T follicular helper cell (primary cell): ENCODE measurements at places on chromosomes 7 and 10.

DNA sequence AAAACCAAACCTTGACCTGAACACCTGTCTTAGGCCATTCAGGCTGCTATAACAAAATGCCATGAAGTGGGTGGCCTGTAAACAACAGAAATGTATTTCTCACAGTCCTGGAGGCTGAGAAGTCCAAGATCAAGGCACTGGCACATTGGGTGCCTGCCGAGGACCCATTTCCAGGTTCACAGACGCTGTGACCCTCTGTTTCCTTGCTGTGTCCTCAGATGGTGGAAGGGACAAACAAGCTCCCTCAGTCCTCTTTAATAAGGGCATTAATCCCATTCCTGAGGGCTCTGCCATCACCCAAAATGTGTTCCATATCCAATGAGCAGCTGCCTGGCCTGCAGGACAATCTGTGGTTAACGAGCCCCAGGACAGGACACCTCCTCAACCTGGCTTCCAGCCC, 67.6 kb downstream of the ITGB1 start:
- DNase-seq = no peak

GRCh38 chr10:105062951-105063350, 421.9 kb downstream of the SORCS3 start:
- DNase-seq = no peak

GRCh38 chr7:1899196-1899595, 229.1 kb downstream of the ELFN1 start:
- no peak for DNase-seq

DNA sequence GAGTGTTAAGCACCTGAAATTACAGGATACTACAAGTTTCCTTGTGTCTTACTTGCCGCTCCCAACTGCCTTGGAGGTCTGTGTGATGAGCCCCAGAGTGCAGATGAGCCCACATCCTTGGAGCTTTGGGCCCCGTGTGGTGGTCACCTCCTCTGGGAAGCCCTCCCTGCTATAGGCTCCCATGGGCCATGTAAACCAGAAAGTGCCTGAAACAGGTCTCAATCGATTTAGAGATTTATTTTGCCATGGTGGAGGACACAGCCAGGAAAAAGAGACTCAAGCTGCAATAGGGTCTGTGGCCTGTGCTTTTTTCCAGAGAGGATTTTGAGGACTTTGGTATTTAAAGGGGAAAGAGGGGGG, 89.4 kb upstream of the KCTD7 start:
- no peak for DNase-seq

DNA sequence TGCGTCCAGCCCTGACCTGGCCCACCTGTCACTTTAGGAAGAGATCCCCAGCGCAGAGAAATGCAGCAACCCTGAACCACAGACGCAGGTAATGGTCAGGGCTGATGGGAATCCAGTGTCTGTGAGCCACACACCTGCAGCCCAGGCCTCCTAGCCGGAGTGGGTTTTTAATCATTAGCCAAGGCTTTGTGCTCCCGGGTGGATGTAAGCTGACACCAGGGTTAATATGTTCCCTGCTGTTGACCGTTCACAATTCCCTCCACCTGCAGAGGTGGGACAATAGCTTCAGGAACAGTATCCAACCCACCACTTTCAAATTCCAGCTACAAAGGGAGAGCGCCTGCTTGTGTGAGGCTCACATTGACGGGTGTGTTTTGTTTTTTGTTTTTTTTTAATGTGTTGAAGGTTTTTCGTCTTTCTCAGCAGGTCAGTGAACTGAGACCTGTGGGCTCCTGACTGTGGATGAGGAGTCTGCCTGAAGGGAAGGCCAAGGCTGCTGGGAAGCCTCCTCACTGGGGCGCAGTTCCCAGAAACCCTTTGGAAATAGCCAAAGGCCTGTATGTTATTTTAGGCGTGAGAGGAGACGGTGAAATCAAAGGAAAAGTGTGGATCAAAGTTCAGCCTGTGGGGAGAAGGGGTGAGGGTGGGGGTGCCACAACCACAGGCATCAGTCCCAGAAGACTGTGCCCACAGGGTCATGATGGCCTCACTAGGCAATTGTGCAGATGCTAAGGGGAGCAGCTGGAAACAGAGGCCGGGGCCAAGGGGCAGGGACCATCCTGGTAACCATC, 111.1 kb downstream of the TNS3 start:
- no peak for DNase-seq

- no peak for DNase-seq
These were observed 10.9 kb downstream of the POR start for GRCh38 chr7:75925717-75926435.

DNA sequence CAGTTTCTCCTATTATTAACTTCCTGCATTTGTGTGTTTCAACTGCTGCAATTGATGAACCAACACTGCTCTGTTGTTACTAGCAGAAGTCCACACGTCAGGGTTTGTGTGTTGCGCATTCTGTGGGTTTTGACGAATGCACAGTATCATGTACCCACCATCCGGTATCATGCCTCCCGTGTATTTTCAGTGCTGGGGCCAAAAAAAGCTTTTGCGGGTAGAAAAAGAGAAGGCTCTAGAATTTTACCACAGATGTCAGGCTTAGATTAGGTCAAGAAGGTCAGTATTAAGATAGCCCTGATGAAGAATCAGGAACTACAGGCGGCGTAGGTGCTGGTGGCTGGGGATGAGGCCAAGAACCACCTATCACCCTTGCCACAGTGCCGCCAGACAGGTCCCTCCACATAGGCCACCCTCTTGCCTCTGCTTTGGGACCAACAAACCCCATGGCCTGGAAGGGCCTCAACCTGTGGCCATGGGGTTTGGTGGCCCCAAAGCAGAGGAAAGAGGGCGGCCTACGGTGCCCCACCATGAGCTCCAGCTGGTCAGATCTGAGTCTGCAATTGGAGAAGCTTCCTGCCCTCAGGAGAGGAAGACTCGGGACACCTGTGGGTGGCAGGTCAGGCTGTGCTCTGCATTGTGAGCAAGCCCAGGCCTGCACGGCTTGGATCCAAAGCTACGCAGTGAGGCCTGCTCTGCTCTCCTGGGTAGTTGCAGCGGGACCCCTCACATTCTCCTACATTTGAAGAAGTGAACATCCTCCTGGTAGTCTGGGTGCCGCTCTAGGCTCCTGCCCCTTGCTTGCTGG, 71.9 kb downstream of the MKI67 start:
- DNase-seq = no peak

DNA sequence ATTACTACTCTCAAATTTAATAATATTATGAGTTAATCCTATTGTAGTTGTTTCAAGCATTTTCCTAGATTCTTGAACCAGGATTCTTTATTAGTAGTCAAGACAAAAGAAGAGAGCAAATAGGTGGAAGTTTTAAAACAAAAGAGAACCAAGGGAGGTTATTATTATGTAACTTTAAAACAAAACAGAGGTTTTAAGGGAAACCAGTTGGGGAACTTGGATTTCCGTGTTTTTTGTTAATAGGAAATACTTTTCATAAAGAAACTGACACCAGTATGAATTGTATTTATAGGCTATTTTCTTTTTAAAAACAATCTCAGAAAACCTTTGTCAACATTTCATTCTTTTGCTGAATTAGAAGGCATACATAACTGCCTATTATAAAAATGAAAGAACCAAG, 183.9 kb downstream of the WNT2 start:
- DNase-seq = no peak

DNA sequence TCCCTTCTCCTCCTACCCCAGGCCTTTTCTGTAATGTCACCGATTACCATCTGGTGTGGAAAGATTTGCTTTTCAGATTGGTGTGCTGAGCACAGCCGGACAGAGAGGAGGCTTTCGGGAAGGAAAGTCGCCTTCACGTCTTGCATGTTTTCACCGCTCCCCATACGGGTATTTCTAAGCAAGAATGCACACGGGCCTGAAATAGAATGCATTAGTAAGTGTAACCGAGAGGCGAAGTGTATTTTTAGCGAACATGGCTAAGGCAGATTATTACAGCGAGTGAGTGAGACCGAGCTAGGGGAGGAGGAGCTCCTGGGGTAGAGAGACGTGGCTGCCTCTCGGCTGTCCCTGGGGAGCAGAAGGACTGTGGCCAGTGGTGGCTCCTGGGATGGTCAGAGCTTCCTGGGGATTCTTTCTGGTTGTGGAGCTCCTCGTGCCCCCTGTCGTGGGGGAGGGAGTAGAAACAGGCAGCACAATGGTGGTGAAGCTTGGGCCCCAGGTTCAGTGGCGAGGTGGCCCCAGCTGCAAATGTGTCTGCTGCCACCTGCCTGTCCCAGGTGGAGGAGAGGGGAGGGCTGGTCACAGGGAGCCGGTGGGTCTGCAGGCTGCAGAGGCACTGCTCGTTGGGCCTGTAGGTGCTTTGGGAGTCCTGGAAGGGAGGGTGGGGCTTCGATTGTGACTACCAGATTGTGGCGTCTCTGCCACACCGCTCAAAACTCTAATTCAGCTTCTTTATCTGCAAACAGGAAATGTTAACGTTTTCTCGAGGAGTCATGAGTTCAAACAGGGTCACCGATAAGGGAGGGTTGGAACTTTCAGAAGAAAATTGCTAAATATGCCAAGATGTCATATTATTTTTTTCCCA, 135.8 kb downstream of the CAMK1D start:
- peak; percentile 11 for DNase-seq

DNA sequence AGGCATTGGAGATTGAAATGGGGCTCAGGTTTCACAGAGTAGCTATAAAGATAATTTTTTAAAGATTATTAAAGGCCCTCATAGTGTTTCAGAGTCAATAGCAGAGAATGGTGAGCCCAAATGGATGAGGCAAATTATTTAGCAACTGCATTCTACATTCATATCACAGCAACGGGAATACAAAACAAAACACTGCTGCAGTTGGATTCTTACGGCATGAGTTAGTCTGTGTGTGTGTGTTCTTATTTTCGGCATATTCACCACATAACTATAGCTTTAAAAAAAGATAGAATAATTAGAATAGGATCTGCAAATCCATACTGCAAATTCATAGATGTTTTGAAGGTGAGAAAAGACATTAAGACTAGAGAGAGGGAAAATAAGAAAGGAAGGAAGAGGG, 66.0 kb downstream of the SUGCT start:
- no peak for DNase-seq

DNA sequence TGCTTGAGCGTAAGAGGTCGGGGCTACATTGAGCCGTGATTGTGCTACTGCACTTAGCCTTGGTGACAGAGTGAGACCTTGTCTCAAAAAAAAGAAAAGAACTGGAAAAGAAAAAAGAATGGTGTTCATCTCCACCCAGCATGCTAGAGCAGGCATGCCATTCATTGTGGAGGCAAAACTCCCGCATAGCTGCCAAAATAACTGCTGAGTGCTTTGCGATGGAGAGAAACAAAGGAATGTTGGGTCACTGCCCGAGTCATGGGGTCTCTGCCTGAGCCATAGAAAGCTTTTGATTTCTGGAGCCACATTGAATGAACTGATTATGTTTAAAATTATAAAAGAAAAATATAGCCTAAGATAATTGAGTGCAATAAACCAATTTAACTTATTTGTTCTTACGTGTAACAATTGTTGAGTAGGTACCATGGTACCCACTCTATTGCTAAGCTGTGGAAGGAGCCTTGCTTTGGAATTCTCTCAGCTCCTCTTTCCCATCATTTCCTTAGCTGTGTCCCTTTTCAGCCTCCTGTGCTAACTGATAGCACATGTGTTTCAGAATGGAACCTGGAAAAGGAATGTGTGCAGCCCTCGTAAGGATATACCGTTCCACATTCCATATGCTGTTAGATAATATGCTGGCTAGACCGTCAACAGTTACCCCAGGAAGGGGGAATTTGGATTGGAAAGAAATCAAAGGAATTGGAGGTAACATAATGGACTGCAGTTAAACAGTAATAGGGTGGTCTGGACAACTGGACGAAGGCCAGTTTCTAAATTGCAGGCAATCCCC, 99.0 kb downstream of the KIAA1217 start:
- no peak for DNase-seq

DNA sequence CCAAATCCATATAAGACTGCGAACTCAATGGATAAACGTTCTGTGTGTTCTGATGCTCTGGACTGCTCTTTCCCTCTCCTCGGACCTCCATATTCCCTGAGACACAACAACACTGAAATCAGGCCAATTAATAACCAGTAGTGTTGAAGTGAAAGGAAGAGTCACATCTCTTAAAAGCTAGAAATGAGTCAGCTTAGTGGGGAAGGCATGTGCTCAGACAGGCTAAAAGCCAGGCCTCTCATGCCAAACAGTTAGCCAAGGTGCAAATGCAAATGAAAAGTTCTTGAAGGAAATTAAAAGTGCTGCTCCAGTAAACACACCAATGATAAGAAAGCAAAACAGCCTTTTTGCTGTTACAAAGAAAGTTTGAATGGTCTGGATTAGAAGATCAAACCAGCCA, 29.3 kb downstream of the TNS3 start:
- DNase-seq = no peak

- no peak for DNase-seq
These were observed 48.3 kb upstream of the OCM2 start for GRCh38 chr7:98038321-98038720.

DNA sequence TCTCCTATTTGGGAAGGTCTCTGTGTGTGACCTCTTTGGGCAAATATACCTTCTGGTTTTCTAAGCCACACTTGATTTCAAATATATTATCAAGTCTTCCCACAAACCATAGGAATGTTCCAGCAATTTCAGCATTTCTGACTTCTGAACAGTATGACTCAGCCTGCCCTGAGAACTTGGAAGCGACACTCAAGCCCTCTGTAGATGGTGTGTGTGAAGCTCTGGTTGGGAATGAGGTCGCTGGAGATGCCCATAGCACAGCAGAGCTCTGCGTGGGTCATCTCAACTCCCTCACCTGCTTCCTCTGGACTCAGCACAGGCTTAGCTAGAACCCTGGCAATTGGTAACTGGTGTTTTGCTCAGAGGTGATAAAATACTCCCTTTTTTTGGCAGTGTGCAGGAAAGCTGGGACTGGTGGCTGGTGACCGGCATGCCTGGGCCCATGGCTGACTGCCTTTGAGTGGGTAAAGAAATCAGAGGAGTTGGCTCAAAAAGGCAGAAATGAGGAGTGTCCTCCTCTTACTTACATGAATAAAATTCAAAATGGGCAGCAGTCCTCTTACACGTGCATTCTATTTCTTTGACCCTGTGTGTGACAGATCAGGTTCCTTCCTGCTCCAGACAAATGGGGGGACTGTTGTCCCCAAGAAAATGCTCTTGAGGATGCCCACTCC, 87.5 kb upstream of the NRP1 start:
- no peak for DNase-seq

GRCh38 chr7:50723888-50724287, 58.8 kb downstream of the GRB10 start:
- no peak for DNase-seq

- DNase-seq = no peak
These were observed 18.1 kb upstream of the ABCB5 start for GRCh38 chr7:20597339-20597738.

DNA sequence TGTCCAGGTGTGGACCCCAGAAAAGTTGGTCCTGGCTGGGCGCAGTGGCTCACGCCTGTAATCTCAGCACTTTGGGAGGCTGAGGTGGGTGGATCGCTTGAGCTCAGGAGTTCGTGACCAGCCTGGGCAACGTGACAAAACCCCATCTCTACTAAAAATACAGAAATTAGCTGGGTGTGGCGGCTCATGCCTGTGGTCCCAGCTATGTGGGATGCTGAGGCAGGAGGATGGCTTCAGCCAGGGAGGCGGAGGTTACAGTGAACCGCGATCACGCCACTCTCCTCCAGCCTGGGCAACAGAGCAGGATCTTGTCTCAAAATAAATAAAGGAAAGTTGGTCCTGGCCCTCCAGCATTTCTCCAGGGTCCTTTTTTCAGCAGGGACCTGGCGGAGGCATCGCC, 1.4 kb downstream of the NUDT1 start:
- no peak for DNase-seq
